ENCODE measurements at places on chromosomes 6 and 20.

- no peak for DNase-seq
These were observed 325.6 kb downstream of the UBE3D start for GRCh38 chr6:82740072-82740471.

- no peak for DNase-seq
These were observed 543.5 kb downstream of the MMUT start for GRCh38 chr6:48919555-48919954.

DNA sequence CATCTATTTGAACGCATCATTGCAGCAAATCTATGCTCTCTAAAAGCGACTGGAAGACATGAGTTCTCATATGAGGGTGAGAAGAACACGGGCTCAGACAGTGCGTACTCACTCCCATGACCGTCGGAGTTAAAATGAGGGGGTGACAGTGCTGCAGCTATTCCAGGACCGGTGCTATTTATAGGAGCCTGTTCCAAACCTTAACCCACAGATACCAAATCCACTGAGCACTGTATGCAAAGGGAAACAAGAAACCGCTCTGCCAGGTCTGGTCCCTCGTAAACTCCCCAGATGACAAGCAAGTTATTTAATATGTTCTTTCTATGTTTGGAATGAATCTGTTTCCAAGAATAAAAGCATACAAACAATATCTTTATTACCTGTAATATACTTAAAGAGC is 22.9 kb downstream of the PPP1R3G start:
- no peak for DNase-seq

GRCh38 chr20:59259946-59260345 is 40.5 kb upstream of the EDN3 start:
- DNase-seq: no peak

DNA sequence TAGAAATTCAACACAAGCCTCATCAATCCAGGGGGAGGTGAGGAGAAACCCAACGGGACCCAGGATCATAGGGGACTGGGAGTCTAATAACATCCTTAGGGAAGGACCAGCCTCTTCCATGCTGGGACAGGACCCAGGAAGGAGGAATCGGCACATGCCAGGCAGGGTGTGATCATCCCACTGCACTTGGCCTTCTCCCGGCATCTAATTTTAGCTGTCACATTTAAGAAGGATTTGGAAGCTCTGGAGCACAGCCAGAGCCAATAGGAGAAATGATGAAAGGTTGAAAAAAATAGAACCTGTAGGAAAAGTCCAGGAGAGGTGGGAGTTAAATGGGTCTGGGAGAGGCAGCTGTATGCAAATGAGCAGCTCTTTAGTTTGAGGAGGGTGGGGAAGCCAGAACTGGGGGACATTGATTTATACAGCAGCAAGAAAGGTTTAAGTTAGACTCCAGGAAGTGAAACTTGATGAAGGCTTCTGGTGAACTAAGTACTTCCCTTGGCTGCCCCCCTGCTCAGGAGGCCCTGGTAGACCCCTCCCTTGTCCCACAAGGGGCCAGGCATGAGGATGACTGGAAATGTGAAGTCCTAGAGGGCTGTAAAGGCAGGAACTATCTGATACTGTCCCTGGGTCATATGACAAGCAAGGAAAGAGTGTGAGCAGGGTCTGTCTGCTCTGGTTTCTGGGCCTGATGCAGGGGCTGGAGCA is 260.3 kb downstream of the LRFN2 start:
- DNase-seq: no peak

- peak; percentile 59 for DNase-seq
These were observed 1.1 kb downstream of the DLK2 start for GRCh38 chr6:43454290-43454695.

DNA sequence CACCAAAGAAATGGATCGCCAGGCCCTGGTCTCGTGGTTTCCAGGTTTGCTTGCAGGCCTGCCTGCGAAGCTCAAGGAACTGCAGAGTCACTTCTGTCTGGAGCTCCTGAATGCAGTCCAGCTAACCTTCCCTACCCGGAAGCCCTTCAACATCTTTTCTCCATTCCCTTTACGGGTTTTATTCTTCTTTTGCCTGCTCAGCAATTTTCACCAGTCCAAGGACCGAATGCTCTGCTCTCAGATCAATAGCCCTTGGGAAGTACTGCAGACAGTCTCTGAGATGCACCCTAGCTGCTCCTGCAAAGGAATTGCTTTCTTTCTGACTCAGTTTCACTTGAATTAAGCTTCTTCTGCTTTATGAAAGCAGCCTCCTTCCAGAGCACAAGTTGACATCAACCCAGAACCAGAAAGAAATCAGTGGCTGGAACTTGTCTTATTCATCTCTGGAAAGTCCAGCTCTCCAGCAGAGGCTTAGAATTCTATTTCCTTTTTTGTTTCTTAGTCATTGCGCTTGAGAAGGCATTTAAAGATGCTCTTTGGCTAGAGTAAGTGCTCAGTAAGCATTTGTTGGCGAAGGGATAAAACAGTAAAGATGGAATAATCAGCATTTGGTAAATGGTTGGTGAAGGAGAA is 18.7 kb upstream of the YWHAB start:
- no peak for DNase-seq

GRCh38 chr20:36128463-36129159 is 25.9 kb upstream of the EPB41L1 start:
- DNase-seq: peak; percentile 48

DNA sequence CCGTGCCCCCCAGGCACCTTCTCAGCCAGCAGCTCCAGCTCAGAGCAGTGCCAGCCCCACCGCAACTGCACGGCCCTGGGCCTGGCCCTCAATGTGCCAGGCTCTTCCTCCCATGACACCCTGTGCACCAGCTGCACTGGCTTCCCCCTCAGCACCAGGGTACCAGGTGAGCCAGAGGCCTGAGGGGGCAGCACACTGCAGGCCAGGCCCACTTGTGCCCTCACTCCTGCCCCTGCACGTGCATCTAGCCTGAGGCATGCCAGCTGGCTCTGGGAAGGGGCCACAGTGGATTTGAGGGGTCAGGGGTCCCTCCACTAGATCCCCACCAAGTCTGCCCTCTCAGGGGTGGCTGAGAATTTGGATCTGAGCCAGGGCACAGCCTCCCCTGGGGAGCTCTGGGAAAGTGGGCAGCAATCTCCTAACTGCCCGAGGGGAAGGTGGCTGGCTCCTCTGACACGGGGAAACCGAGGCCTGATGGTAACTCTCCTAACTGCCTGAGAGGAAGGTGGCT is 960 bp downstream of the TNFRSF6B start:
- no peak for DNase-seq

- peak; percentile 82 for DNase-seq
These were observed 115.7 kb downstream of the OGFRL1 start for GRCh38 chr6:71404145-71404966.

DNA sequence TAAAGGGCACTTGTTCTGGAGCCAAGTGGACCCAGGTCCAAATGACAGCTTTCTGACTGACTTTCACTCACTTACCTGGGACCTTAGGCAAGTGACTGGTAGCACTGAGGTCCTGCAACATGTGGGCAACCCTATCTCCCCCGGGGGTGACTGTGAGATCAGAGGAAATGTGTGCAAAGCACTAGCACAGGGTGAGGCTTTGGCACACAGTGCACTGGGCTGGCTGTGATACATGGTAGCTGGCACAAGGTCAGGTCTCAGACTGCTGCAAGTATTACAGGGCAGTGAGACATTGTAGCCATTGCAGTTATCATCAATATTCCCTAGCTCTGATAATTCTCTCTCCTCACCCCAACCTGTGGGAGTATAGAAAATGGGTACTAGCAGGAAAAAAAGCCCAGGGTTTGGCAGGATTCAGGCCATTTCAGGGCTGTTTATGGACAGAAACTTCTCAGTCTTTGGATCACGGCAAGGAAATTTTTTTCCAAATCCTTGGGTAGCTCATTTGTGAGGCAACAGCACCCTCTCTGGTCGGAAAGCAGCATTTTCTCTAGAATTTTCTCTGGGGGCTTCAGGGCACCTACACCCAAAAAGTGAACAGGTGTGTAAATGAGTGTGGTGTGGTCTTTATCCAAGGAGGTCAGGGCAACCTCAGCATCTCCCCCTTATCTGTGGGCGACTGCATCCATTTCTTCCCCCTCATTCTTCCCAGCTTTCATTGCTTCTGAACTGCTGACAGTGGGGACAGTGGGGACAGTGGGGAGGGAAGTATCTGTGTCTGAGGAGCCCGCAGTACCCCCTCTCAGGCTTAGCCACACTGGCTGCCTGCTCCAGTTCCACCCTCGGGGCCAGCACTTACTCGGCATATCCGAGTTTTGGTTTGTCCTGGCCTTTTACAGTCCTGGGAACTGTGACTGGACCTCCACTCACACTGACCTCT is 148.7 kb upstream of the PHACTR3 start:
- peak; percentile 23 for DNase-seq

- no peak for DNase-seq
These were observed 1.0 kb downstream of the SRXN1 start for GRCh38 chr20:651713-652614.

DNA sequence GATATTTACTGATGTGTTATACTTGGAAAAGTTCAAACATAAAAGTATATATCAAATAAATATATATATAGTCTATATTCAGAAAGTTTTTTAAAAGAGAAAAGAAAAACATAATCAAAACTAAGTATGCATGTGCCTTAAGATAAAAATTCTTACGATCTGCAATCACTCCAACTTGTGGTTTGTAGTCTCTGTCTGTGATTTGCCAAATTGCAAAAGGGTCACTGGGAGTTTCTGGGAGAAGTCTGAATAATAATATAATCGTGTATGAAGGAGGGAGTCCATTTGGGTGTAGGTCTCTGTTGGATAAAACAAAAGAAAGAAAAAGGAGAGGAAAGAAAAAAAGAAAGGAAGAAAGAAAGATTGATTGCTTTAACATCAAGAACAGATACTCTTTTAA is 92.4 kb downstream of the COL12A1 start:
- no peak for DNase-seq

GRCh38 chr20:57746832-57747404 is 37.1 kb upstream of the PMEPA1 start:
- DNase-seq: no peak

GRCh38 chr20:4043329-4043728 is 28.0 kb upstream of the RNF24 start:
- DNase-seq: no peak

GRCh38 chr6:15653581-15653980 is 9.2 kb downstream of the DTNBP1 start:
- no peak for DNase-seq

DNA sequence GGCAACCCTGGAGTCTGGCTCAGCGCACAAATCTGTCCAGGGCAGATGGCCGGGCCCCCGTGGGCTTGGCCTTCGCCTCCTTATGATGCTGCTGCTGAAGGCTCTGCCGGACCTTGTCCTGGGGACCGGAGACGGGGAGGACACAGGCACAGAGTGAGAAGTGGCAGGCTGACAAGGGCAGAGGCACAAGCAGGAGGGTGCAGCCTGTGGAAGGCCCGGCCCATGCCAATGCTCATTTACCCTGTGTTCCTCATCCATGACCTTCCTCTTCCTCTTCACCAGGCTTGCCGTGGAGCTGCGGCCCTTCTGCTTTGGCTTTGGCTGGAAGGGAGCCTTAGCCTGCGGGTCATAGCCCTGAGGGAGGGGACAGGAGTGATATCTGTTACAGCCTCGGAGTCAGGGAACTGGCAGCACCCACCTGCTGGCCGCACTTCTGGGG is 2.4 kb downstream of the B3GALT4 start:
- no peak for DNase-seq

- no peak for DNase-seq
These were observed 312.6 kb upstream of the RSPO3 start for GRCh38 chr6:126805861-126806260.

DNA sequence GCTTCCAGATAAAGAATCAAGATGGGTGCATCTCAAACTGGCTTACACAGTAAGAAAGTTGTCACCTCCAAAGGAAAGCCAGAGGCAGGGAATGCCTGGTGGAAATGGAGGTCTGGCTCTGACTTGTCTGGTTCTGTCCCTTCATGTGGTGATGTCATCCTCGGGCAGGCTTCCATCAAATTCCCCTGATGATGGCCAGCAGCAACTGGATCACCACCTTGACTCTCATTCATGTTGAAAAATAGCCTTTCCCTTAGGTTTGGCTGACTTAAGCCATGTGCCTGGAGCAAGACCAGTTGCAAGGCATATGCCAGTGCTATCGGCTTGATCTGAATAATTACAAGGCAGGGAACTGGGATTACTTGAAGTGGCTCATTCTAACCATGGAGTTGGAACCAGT is 28.8 kb downstream of the IMPG1 start:
- DNase-seq: no peak

DNA sequence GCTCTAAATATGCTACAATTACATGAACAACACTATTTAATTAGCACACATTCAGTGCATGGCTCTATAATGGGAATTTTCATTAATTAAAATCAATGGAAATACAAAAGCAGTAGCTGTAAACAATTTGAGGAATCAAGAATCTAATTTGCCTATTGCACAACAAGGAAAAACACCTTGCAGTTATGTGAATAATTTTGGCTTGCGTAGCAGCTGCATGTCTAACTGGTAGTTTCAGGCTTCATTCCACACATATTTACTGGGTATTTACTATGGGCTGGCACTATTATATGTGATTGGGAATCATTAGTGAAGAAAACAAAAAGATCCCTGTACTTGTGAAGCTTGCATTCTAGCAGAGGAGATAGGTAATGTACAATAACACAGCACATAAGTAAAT is 26.4 kb downstream of the KIF6 start:
- no peak for DNase-seq

- no peak for DNase-seq
These were observed 460.5 kb upstream of the ARID1B start for GRCh38 chr6:156316583-156317125.

DNA sequence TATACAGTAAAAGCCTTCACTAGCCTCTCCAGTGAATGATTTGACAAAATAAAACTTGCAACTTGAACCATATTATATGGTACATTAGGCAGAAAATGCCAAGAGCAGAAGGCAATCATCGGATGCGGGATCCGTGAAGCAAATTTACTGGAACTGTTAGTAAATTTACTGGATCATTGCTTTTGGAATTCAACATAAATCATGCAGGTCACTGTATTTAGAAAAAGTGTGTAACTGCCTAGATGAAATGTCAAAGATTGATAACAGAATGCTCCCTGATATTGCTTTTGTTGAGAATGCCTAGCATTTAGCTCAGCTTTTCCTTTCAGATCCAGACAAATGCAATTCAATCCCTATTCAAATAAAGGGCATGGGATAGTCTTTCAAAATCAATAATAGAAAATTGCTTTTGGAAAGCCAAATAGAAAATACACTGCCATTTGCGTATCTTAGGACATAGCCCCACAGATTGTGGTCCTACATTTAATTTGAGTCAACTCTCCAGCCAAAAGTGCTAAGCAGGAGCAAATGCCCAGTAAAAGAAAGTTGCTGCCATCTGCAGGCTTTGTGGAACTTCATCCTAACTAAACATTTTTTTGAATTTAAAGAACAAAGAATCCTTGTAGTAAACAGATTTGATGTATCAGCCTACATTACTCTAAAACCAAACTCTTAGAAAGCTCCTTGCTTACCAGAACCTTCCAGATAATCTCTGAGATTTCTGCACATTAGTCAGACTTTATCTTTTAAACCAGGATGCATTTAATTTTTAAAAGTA is 109.5 kb upstream of the HSF2 start:
- peak; percentile 1 for DNase-seq

GRCh38 chr20:56465997-56466396 is 2.4 kb upstream of the RTF2 start:
- no peak for DNase-seq

GRCh38 chr20:16758454-16759180 is 10.5 kb downstream of the OTOR start:
- DNase-seq: no peak

Data from kidney capillary endothelial cell (primary cell).